Right cardiac atrium (tissue), 5 donors: ENCODE measurements at places on chromosomes 1 and 21. TPM values are rescaled to one million over a fixed set of nuclear protein-coding genes. Genes with fewer than 3 reads are reported as not detected.

The RGS16 gene
- 0.47 TPM for total RNA-seq

The CLIC6 gene
- total RNA-seq = 7.1 TPM

The SPATA46 gene
- total RNA-seq = not detected

The TSTD1 gene
- total RNA-seq = 40.0 TPM

The SGIP1 gene
- 5.6 TPM for total RNA-seq

The B3GALT5 gene
- total RNA-seq = 0.09 TPM

The OLIG2 gene
- not detected for total RNA-seq

The GJA4 gene
- 25.1 TPM for total RNA-seq

The SPRR2G gene
- not detected for total RNA-seq

The ADGRB2 gene
- 14.8 TPM for total RNA-seq

The TBX19 gene
- total RNA-seq = 0.66 TPM

The ASTN1 gene
- 0.17 TPM for total RNA-seq

The TMEM269 gene
- not detected for total RNA-seq

The NPR1 gene
- total RNA-seq = 31.2 TPM

The RBM8A gene
- 68.6 TPM for total RNA-seq

The S100A7 gene
- total RNA-seq = not detected

The ARTN gene
- total RNA-seq = 0.54 TPM

The OR1C1 gene
- not detected for total RNA-seq

The MYOG gene
- not detected for total RNA-seq

The GPR25 gene
- total RNA-seq = not detected

The UBE2U gene
- total RNA-seq = not detected
